ENCODE measurements at places on chromosomes 1 and 21.

- DNase-seq = no peak
Measured at GRCh38 chr1:32933742-32934322, 30.8 kb downstream of the RNF19B start.

DNA sequence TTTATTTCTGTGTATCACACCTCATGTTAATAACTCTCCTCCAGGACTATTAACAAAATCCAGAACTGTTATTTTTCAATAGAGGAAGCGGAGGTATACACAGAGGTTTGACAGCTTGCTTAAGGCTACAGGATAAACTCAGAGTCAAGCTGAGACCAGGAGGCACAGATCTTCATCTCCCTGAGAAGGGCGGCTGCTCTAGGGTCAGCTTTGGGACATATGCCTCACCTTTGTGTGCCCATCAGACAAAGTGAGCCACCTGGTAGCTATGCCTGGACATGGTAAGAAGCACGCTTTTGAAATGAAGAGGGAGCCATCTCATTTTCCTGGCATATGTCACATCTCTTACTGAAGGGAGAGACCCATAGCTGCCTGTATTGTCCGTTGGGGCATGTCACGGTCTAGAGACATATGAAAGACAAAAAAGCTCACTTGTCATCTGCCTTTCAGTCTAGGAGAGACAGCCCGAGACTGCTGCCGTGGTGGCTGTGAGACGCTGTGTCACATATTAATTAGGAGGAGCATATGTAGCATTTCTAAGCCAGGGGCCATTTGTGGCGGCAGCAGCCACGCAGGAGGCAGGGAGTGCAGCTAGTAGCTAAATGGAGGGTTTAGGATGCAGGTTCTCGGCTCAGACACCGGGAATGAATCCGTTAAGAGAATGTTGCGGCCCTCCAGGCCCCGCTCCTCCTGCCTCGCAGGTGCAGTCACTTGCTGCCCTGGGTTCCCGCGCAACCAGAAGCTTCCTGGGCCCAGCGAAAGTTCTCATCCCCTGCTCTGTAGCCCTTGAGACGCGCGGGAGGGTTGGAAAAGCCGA lies 161.3 kb upstream of the C1orf21 start:
- no peak for DNase-seq

DNA sequence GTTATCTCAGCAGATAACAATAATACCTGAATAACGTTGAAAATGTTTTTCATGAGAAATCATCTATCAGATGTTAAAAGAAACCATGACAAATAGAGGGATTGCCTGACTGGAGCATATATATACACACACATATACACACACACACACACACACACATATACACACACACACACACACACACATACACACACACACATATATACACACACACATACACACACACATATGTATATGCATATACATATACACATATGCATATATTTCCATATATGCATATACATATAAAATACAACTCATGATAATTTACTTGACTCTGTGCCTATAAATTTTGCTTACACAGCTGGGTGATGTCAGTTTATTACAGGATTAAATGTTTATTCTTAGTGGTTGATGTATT lies 847.3 kb upstream of the ADAMTS5 start:
- DNase-seq = no peak

- DNase-seq = no peak
Measured at GRCh38 chr1:86155807-86156565, 586 bp downstream of the COL24A1 start.

- no peak for DNase-seq
Measured at GRCh38 chr21:25822981-25823380, 88.2 kb downstream of the GABPA start.

DNA sequence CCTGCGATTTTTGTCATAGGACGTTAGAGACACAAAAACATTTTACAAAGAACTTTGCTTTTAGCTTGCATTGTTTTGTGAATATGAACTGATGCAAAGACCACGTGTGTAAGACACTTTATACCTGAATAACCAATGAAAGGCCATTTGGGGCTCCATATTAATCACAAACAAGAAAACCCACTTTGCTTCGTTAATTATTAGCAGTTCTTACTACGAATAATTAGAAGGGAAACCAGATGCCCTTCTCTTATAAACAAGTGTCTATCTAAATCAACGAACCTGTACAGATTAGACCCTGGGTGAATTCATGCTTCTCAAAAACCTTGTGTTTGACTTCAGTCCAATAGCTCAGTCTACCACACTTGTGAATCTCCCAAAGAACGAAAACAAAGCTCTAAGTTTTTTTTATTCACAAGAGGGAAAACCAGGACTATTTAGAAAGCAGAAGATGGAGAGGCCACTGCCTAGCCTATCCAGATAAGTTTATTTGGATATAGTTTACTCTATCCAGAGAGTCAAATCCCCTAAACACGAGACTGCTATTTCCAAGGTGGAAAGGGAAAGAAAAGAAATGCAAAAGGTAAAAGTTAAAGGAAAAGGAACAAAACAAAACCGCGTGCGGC lies 897 bp downstream of the CYYR1 start:
- no peak for DNase-seq

GRCh38 chr1:147111381-147112130 lies 60.7 kb downstream of the PRKAB2 start:
- no peak for DNase-seq

GRCh38 chr1:150613061-150613920 lies 16.1 kb downstream of the ENSA start:
- peak; percentile 93 for DNase-seq

- no peak for DNase-seq
Measured at GRCh38 chr1:24224761-24225160, 37.7 kb upstream of the IFNLR1 start.

DNA sequence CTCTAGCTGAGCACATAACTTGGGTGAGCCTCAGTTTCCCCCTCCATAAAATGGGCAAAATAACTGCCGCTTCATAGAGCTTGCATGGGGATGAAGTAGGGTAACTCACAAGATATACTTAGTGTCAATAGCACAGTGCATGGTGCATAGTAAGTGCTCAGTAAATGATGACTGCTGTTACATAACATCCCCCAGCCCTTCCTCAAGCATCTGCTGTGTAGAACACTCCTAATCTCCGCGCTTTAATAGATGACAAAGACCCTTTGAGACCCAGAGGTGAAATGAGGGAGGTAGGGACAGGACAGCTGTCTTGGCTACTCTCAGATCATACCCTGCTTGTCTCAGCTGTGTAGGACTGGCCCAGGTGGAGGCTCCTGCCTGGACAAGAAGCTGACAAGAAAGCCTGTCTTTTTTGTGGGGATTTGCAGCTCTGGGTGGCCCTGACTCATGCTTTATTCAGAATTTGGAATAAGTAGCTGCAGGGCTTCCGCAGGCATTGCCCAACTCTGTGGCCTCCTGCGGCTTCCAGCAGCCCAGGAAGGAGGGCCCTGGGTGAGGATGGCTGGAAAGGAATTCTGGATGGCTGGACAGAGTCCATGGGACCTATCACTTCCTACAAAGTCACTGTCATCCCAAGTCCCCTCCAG lies 20.7 kb upstream of the PADI4 start:
- DNase-seq = no peak

DNA sequence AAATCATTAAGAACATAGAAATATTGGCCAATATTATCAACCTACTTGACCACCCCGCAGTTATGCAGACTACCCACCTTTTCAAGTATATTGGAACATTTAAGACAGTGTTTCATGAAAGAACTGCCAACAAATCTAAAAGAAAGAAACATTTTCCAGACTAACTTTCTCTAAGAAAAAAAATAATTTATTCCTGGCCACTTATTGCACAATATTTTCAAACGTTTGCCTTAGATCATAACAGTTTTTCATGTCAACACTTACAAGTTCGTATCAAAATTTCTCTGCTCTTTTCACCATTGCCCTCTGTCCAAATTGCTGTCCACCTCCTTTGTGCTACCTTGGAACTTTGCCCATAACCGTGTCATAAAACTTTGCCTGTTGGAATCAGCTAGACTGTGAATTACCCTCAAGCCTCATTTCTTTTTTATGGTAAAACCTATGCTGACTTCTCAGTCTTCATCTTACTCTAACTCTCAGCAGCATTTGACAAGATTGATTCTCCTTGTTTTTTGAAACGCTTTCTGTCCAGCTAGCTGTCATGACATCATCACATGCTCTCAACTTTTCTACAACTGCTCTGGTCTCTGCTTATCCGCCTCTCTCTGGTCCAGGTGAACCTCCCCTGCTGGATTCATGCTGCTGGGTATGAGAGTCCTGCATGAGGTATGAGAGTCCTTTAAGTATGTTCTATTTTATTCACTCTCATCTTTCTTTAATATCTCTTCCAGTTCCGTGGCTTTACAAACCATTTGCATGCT lies 92.8 kb upstream of the CHRM3 start:
- DNase-seq = no peak

DNA sequence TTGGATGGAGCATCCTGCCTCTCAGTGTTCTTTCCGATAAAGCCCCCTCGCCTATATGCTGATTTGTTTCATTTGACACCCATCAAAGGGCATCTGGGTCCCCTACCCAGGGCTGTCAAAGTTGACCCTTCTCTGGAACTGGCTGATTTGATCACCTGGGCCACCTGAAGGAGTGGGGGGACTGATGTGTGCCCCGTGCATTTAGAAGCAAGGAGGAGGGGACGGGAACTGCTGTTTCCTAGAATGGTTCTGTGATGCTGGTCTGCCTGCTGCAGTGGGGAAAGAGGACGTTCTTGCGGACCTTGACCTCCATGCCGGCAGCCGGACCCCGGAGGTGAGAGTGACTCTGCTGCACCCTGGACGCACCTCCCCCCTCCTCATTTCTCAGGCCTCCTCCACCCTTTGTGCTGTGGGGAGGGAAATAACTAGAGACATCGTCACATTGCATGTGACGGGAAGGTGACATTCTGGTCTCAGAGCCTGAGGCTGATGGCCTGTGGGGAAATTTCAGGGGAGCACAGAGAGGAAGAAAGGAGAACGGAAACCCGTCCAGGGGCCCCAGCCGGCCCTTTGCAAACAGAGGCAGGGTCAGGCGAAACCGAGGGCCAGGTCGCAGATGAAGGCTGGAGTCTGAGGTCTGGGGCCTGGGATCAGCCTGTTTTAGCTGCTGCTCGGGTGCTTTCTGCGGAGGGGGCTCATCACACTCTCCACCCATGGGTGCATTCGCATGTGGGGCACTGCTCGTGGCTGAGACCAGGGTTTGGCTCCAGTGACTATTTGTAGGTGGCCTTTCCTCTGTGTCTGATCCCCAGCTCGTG lies 25.7 kb downstream of the CRYAA start:
- DNase-seq = no peak

DNA sequence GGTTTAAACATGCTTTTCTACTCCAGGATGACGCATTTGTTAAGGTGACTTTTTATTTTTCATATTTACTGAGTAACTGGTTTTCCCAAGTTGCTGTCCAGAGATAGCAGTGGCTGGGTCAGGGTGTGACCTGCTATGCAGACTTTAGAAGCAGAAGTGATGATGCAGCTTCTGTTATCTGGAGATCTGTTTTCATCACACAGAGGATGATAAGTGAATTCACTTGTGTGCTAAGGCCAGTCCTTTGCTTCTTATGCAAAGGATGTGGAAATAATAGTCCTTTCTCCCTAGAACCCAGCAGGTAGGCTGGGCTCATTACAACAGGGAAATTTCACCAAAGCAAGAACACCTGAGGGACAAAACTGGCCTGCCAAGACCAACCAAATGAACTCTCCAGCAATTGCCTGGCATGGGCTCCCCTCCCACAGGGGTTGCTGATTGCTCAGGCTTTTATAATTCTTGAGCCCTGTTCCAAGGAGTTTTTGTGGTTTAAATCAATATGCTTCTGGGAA lies 97.8 kb upstream of the LPGAT1 start:
- no peak for DNase-seq

DNA sequence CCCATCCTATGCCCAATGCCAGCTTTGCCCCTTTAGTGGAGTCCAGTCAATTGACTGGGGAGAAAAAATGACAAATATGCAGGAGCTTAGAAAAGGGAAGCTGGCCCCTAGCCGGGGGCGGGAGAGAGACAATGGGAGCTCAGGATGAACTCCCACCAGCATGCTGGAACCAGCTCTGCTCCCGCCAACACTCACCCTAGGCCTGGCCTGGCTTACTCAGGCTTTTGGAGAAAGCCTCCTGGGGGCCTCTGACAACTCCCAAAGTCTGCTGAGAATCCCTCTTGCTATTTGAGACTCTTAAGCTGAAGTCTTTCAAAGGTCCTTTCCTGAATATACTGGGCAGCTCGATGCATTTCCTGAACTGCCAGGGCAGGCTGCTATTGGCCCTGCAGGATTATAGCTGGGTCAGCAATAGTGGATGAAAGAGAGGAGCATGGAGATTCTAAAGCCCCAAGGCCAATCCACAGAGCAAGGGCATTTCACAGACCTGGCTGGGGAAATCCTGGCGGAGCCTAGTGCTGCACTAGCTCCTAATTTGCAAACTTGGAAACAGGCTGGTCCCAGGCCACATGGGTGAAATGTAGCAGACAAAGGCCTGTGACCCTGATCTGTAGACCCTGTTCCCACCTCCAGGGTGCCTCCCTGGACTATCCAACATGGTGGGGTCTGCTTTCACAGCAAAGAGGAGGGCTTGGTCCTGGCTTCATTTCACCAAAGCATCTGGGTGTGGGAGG lies 35.7 kb upstream of the CLSTN1 start:
- DNase-seq = no peak

- DNase-seq = no peak
Measured at GRCh38 chr1:202998836-202999750, 8.1 kb upstream of the TMEM183A start.

DNA sequence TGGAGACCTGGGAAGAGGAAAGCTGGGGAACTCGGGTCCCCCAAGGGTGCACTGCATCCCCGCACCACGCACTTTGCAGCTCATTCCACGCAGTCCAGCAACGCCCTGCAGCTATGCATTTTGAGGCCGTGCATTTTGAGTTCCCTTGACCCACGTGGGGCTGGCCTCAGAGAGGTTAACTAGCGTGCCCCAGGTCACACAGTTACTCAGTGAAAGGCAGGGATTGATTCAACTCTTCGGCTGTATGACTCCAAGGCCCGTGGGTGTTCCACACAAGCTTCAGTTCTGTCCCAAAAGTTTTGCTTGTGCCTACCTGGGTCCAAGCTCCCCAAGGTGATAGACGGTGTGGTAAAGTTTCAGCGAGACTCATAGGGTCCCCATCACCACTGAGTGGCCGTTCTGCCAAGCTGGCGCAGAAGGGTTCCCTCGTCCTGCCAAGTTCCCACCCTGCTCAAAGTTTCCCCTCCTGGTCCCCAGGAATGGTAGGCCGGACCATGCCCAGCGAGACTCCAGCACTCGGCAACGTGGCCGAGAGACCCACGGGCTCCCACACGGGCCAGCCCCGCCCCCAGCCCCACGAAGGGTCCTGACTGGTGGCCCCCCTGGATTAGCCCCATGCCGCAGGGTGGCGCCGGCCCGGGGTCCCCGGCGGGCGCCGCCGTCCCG lies 611 bp downstream of the HSPG2 start:
- no peak for DNase-seq

DNA sequence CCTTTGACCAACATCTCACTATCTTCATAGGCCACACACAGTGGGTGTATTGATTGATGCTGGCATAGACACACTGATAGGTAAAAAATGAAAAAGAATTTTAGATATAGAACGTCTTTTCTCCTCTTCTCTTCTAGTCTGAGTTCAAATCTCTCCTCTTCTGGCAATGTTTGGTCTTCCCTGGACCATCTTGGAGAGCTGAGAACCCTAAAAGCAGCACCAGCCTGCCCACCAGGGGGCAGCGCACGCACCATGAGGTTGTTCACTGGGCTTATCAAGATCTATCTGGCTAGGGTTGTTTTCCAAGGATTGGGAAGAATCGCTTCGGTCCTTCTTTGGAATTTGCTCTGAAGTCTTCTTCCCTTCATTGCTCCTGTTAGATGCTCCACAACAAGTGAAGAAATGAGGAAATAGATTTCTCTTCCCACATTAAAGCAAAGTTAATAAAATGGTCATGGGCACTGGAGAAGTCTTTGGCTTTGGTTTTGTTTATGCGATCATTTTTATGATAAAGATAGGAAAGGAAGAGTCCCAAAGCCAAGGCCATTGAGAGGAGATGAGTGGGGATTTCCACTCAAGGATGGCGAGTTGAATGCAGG lies 104.0 kb upstream of the OLIG2 start:
- DNase-seq = no peak

Data from DMS 273 treated with DMSO at 0.1 percent for 48 hours (cell line).